HEK293T (cell line): ENCODE measurements at places on chromosomes 11 and 22.

- DNase-seq: no peak
Measured at GRCh38 chr11:76790251-76790650, 7.1 kb downstream of the TSKU start.

GRCh38 chr22:49753276-49753890, 74.3 kb downstream of the BRD1 start:
- no peak for DNase-seq

GRCh38 chr22:28822930-28823551, 22.7 kb upstream of the XBP1 start:
- no peak for DNase-seq

DNA sequence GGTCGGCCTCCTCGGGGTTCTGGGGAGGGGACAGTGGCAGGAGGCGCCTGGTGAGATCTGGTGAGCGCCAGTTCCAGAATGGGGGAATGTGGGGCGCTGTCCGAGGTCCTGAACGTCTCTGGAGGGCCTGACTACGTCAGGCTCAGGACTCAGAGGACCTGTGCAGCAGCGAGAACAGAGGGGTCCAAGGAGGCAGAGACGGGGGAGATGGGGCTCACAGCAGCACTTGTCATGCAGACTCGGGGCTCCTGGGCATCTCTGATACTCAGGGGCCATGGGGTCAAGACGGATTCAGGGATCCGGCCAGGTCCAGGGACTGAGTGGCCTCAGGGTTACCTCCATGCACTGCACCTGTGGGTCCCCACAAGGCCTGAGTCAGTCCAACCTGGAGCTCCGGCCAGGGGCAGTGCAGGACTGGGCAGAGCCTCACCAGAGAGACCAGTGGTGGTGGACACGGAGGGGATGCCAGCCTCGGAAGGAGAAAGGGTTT, 92.2 kb downstream of the BRD1 start:
- DNase-seq: peak; percentile 40

DNA sequence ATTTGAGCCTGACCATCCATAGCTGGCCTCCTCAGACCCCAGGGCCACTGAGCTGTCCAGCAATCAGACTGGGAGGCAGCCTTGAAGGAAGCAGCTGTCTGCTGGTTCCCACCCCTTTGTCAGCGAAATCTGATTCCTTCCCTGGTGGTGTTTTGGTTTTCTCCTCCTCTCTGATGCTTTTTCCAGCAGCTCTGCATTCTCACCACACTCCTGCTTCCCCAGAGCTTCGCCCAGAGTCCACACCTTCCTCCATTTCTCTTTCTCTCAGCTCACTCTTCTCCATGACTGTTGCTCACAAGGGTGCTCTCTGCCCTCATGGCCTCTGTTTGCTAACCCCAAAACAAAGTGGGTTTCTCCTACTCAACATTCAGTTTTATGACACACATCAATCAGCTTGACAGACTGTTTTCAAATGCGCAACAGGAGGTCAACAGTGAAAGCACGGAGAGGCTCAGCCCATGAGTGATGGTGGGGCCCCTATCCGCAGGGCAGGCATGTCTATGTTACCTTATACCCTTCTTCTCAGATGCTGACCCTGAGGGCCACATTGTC, 130.6 kb upstream of the MTNR1B start:
- DNase-seq: peak; percentile 74

- no peak for DNase-seq
Measured at GRCh38 chr11:57938351-57938750, 85.3 kb upstream of the OR9Q1 start.

GRCh38 chr11:39965701-39966100, 1493.8 kb downstream of the LRRC4C start:
- no peak for DNase-seq

GRCh38 chr11:134346101-134346975, 14.6 kb downstream of the GLB1L2 start:
- DNase-seq: no peak

DNA sequence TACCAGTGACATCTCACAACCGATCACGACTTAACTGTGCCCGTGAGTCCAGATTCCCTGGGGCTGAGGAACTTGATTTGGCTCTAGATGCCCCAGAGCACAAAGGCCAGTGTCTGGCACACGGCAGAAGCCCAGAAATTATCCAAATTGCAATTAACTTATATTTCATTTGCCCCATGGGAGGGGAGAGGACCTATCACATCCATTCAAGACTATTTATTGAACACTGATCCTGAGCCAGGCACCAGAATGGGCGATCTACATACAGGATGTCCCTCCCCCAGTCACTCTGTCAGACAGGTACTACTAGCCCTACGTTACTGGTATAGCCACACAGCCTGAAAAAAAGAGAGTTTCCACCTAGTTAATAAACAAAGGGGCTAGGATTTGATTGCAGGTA, 5.1 kb downstream of the DNAL4 start:
- no peak for DNase-seq

DNA sequence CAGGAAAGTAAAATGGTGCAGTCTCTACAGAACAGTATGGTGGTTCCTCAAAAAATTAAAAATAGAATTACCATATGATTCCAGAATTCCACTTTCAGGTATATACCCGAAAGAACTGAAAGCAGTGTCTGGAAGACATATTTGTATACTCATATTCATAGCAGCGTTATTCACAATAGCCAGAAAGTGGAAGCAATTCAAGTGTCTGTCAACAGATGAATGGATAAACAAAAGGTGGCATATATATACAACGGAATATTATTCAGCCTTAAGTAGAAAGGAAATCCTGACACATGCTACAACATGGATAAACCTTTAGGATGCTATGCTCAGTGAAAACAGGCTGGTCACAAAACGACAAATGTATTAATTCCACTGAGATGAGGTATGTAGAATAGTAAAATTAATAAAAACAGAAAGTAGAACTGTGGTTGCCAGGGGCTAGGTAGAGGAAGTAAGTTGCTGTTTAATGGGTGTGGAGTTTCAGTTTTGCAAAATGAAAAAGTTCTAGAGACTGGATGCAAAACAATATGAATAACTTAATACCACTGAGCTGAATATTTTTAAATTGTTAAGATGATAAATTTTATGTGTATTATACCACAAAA, 14.5 kb downstream of the SAA1 start:
- DNase-seq: no peak

DNA sequence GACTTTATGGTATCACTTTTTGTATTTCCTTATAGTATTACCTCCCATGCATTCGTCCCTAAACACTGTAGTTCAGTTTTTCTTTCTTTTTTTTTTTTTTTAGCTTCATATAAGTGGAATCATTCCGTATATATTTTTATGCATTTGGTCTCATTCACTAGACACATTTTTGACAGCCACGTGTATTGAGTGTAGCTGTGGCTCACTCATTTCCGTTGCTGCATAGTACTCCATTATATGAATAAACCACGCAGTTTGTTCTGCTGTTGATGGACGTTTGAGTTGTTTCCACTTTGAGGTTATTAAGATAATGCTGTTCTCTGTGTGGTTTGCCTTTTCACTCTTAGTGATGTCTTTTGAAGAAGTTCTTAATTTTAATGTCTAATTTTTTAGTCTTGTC, 8.4 kb downstream of the APLP2 start:
- no peak for DNase-seq

- DNase-seq: no peak
Measured at GRCh38 chr11:75862437-75862836, 47.4 kb downstream of the UVRAG start.

DNA sequence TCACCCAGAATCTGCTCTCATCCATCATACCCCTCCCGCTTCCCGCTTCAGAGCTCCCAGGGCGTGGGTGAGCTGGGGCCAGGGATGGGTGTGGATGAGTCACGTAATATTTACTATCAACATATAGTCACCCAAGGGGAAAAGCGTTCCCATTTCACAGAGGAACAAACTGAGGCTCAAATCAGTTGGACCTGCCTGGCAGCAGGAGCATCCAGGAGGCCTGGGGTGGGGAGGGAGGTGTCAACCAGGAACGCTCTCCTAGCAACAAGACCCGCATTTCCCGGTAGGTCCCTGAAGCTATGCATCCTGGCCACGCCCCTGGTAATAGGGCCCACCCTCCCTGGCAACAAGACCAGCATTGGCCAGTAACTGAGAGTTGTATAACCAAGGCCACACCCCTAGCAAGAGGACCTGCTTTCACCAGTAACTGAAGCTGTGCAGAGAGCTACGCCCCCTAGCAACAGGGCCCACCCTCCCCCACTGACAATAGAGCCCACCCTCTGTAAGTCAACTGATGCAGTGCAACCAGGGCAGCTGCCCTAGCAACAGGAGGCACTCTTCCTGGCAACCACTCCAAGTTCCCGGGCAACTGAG, 32.7 kb upstream of the TXNRD2 start:
- peak; percentile 91 for DNase-seq

- DNase-seq: no peak
Measured at GRCh38 chr22:32325811-32326237, 31.8 kb upstream of the RFPL3 start.

DNA sequence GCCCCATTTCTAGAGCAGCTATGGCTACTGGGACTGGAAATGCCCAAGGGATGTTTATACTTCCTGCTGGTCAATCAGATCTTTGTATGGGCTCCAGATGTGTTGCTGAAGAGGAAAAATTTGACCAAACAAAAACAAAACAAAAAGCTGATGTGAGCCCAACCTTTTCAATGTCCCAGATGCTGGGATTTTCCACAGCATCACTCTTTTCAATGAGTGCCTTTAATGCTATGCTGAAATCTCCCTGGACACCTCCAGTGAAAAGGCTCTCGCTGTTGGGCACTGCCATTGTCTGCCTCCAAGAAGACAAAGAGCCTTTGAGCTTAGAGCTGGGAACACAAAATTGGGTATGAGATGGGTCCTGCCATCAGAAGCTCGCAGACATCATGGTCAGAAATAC, 671.9 kb downstream of the NTM start:
- DNase-seq: no peak

GRCh38 chr11:115919341-115920091, 415.3 kb upstream of the CADM1 start:
- DNase-seq: no peak

GRCh38 chr22:47369020-47369419, 606.6 kb downstream of the TBC1D22A start:
- DNase-seq: no peak

GRCh38 chr22:43999378-43999777, 24.7 kb upstream of the PARVB start:
- no peak for DNase-seq

DNA sequence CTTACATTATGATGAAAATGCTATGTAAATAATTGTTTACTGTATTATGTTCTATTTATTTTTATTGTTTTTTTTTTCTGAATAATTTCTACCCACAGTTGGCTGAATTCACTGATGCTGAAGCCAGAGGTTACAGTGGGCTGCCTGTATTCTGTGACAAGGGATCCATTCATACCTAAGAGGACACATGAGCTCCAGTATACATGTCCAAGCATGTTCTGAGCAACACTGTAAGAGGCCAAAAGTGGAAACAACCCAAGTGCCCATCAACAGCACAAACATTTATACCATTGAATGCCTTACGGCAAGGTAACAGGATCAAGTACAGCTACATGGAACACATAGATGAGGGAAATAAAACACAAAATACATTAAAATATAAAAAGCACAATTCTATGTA, 1.4 kb upstream of the SRSF8 start:
- no peak for DNase-seq

DNA sequence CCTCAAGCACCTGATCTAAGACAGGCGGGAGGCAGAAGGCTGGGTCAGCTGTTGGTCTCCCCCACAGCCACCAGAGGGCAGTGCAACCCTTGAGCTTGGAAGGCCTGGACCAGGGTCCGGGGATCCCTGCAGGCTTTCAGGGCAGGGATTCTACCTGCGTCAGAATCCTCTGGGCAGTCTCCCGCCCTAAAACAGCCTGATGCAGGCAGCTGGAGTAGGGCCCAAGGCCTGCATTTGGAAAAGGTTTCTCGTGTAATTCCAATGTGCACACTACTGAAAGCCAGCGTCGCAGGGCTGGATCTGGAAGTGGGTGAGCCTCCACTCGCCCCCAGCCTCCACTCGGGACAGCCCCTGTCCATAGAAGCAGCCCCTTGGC, 31.8 kb downstream of the BID start:
- DNase-seq: peak; percentile 95

DNA sequence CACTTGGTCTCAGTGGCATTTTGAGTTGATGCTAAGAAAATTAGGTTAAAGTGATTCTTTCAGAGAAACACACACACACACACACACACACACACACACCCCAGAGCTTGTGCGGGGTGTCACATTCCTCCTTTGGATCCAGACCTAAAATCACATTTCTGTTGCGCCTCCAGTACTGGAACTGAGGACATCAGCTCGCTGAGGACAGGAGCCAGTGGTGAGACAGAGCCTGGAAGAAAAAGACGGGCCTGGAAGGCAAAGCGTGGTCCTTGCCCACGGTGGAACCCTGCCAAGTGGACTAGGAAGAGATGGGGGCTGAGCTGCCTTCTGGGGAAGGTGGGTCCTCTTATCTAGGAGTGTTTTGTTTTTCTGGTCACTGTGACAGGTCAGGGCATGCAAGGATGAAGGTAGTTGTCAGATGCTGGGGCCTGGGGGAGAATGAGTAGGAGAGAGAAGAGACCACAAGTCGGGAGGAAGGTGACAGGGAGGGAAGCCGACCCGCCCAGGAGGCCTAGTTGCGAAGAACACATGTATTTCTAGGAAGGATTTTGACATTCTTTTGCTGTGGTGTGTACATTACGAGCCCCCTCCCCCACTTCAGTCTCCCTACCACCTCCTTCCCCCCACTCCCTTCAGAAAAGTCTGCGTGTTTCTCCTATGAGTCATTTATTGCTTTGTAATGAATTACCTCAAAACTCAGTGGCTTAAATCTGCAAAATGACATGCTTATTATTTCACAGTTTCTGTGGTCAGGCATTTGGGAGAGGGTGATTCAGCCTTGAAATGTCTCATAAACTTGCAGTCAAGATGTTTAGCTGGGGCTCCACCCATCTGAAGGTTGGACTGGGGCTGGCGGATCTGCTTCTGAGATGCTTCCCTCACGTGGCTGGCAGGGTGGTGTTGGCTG, 4.8 kb upstream of the ELFN2 start:
- no peak for DNase-seq

- DNase-seq: no peak
Measured at GRCh38 chr11:68610452-68611116, 73.8 kb upstream of the GAL start.

DNA sequence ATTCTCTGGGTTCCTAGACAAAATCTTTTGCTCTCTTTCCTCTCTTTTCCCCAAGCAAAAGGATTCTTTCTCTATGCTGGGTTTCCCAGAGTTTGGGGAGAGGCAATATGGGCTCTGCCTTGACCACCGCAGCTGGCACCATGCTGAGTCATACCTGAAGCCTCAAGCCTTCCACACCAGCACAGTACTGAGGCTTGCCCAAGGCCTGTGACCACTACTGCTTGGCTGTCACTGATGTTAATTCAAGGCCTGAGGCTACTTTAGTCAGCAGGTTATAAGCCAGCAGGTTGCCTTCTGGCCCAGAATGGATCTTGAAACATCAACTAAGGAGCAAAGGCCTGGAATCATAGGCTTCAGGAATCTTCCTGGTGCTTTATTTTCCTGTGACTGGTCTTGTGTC, 185.3 kb downstream of the DYNC2H1 start:
- no peak for DNase-seq

- DNase-seq: no peak
Measured at GRCh38 chr11:58292017-58292416, 24.0 kb upstream of the OR10W1 start.

GRCh38 chr22:19019679-19020032, 83.6 kb upstream of the PRODH start:
- no peak for DNase-seq
